ENCODE measurements at places on chromosomes 16 and 17. TPM values are rescaled to one million over a fixed set of nuclear protein-coding genes. Genes with fewer than 3 reads are reported as not detected.

The SLC12A4 gene
- total RNA-seq = 42.0 TPM

The HOXB9 gene
- 49.2 TPM for total RNA-seq

The KLHL10 gene
- total RNA-seq = 0.15 TPM

The BCL6B gene
- total RNA-seq = 0.05 TPM

The SEC14L1 gene
- total RNA-seq = 49.1 TPM

The TPSD1 gene
- not detected for total RNA-seq

The C1QTNF8 gene
- total RNA-seq = not detected

The SLC5A11 gene
- not detected for total RNA-seq

The TBC1D3 gene
- total RNA-seq = not detected

DNA sequence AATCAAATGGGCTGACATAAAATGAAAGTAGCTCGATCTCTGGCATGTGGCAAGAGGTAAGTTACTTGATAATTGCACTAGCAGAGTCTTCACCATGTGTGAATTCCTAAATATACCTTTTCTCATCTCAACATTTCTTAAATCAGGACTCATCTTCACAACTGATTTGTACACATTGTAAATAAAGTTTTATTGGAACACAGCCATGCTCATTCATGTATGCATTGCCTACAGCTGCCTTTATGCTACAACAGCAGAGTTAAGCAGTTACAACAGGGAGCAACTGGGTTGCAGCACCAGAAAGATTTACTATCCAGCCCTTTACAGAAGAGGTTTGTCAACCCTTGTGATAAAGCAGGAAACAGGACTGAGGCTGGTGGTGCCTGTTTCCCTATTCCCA lies 48.1 kb downstream of the ARHGAP17 start:
- no peak for DNase-seq

DNA sequence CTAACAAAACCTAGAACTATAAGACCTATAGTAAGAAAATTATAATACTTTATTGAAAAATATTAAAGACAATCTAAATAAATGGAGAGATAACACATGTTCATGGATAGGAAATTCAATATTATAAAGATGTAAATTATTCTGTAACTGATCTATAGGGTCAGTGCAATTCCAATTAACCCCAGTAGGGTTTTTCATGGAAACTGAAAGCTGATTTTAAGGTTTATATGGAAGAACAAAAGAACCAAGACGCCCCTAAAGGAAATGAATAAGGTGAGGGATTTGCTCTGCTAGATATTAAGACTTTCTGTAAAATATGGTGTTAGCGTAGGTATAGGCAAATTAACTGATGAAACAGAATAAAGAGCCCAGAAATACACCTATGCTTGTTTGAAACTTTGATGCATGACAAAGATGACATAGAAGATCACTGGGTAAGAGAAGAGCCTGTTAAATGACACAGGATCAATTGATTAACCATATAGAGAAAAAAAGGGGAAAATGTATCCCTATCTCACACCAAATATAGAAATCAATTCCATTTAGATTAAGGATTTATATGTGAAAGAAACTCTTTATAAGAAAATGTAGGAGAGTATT lies 3.0 kb downstream of the ICAM2 start:
- DNase-seq = no peak

DNA sequence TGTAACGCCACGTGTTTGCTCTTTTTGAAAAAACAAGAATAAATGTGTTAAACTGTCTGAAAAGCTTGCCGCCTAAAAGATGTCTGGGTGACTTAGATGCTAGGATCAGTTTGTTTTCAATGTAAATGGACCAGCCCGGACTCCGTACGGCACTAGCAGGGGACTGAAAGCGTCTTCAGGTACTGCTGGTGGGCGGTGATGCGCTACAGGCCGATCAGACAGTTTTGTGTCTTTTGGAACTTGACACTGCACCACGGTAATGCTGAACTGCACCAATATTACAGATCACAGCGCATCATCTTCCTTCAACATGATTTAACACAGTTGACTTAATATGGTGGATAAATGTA lies 727 bp upstream of the MBTPS1 start:
- no peak for DNase-seq

GRCh38 chr17:82134101-82134500 lies 36.1 kb upstream of the FASN start:
- DNase-seq = peak; percentile 23

- no peak for DNase-seq
These were observed 69.2 kb downstream of the SDR42E1 start for GRCh38 chr16:81942007-81942601.

- DNase-seq = no peak
These were observed 725 bp upstream of the ARL5C start for GRCh38 chr17:39166437-39167335.

DNA sequence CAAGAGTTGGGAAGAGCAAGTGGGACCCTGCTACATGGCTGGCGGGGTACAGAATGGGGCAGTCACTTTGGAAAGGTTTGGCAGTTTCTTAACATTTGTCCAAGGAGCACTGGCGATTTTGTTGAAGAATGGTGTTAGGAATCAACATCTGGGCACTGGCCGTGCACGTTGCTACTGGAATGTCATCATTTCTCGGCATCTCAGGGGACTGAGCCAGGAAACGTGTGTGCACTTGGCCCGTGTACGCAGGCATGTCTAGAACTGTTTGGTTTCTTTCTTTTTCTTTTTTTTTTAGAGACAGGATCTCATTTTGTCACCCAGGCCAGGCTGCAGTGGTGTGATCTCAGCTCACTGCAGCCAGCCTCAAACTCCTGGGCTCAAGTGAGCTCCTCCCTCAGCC lies 17.3 kb upstream of the FOXK2 start:
- no peak for DNase-seq

DNA sequence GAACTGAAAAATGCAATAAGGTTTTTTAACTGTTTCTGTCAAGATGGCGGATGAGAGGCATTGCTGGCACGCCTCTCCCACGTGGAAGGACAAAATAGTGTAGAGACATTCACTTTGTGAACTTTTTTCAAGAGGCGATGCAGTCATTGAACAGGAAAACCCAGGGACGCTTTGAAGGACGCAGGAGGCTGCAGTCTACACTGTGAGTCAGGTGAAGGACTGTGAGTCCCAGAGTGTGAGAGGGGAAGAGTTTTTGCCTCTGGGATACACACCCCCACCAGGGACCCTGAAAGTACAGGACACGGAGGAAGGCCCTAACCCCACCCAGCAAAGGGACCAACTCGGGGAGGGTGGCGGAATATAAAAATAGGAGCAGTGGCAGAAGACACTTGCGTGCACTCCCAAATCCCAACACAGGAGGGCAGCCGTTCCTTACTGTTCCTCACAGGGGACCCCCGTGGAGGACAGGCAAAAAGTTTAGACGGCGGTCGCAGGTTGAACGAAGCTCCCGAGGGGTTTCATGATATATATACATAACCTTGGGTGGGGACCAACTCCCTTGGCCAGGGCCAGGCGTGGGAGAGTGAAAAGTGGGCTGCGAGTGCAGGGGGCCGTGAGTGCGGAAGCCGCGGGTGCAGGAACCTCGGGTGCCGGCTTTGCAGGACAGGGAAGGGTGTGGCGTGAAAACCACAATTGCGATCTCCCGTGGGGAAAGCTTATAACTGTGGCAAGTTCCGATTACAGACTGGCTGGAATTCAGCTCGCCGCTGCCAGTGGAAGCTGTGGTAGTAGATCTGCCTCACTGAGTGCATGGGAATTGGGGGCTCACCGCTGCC lies 82.0 kb upstream of the ALOX12 start:
- DNase-seq = peak; percentile 21

DNA sequence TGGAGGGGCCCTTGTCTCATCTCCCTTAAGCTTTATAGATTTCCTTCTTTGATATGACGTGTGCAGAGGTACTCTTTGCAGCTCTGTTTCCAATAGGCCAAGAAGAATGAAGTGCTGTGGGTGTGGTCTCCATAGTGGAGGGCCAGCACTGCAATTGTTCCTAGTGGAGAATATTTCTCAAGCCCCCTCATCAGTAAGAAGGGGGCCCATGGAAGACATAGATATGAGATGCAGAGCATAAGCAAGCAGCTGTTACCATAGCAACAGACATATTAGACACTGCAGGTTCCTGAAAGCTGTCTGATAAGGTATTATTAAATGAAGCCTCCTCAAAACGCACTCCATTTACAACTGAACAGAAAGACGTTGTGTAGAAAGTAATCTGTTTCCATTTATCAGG lies 240.7 kb downstream of the ZFHX3 start:
- DNase-seq = no peak

DNA sequence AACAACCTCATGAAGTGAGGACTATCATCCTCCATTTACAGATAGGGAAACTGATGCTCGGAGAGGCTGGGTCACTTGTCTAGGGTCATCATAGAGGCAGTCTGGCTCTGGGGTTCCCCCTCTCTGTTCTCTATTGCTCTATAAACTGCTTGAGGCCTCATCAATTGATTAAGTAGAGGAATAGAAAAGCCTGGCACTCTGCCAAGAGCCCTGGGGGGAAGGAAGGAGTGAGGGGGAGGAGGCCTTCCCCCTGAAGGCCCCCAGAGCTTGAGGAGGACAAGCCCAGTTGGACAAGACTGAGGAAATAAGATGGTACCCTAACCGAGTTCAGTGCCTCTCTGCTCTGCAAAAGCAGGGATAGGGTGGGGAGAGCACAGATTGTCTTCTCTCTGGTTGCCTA lies 21.0 kb downstream of the SDK2 start:
- no peak for DNase-seq

DNA sequence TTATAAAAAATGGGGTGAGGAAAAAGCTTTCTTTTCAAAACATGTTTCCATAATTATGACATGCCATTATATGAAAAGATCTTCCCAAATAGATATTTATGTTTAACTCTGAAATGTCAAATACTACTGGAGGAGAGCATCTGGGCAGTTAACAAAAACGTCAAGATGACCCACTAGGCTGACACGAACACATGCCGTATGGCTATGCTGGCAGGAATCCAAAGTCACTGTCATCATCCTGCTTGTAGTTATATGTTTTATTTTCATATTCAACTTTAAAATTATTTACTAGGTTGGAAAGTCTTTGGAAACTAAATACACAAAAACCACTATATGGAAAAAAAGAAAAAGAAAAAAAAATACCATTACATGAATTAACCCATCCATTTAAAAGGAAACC lies 27.3 kb downstream of the ANKFY1 start:
- no peak for DNase-seq

DNA sequence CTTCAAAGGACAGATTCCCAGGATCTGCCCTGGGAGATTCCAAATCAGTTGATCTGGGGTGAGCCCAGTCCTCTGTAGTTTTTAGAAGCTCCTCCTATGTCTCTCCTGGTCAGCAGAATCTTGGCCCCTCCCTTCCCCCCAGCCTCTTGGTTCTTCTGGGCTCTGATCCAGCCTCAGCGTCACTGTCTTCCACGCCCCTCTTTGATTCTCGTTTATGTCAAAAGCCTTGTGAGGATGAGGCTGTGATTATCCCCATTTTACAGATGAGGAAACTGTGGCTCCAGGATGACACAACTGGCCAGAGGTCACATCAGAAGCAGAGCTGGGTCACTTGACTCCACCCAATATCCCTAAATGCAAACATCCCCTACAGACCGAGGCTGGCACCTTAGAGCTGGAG lies 840 bp upstream of the CDH5 start:
- DNase-seq = no peak

DNA sequence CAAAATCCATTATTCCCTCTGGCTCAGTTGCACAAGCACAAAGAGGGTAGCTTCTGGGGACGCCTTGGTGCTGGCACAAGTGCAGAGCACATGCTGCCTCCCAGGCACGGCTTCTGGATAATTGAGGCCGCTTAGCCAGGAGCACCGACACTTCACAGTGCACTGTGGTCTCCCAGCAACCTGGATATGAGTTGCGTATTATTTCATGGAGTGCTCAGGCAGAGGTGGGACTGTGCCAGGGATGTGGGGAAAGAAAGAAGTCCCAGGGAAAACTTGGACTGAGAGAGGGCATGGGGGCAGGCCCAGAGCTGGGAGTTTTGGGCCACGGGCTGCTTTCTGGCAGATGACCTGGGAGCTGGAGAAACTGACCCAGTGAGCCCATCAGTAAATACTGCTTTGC lies 37.5 kb downstream of the MPRIP start:
- no peak for DNase-seq

- DNase-seq = peak; percentile 85
These were observed 21.4 kb upstream of the JPH3 start for GRCh38 chr16:87580855-87581261.

All from renal cortical epithelial cell (primary cell).